ENCODE measurements at places on chromosomes 2 and 18.
A peak's percentile ranks its signal among the peaks of the same experiment; 100 is the strongest.

- no peak for DNase-seq
Measured at GRCh38 chr18:11946756-11947155, 34.6 kb upstream of the IMPA2 start.

GRCh38 chr2:121080013-121080772 lies 204.8 kb downstream of the TFCP2L1 start:
- DNase-seq: no peak

DNA sequence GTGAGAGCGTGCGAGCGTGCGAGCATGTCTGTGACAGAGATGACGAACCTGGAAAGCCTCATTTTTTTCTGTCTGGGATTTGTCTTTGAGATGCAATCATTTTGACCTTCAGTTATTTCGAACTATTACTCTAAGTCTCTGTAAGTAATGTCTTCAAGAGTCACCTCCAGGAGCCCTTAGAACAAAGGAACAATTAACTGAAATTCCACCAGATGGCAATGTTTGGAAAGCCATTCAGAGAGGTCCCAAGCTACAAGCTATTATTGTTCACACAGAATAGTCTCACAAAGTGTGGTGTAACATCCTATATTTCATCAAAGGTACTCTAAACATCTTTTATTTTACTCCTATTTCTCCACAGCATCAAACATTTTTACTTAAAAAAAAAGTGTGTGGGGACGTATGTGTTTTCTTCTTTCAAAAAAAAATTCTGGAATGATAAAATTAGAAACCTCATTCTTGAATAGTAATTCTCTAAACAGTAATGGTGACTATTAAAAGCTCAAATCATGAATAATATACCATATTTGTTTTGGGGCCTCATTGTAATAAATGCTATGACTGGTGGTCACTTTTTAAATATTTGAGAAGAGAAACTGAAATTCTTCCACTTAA lies 35.1 kb upstream of the MAPRE2 start:
- DNase-seq: no peak

DNA sequence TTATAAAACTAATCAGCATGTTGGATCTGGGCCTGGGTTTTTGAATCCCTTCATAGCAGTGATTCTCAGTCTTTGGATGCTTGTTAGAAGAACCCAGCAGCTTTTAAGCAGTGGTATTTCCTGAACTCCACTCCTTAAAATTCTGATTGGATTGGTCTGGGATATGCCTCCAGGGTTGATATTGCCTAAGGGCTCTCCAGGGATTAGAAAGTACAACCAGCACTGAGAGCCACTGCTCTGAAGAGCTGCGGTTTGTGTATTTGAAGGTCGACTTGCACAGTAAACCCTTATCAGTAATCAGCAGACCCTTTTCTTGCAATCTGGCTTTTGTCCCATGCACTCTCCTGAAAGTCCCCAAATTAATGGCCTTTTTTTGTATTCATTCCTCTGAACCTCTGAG lies 17.0 kb upstream of the RBMS1 start:
- DNase-seq: no peak

DNA sequence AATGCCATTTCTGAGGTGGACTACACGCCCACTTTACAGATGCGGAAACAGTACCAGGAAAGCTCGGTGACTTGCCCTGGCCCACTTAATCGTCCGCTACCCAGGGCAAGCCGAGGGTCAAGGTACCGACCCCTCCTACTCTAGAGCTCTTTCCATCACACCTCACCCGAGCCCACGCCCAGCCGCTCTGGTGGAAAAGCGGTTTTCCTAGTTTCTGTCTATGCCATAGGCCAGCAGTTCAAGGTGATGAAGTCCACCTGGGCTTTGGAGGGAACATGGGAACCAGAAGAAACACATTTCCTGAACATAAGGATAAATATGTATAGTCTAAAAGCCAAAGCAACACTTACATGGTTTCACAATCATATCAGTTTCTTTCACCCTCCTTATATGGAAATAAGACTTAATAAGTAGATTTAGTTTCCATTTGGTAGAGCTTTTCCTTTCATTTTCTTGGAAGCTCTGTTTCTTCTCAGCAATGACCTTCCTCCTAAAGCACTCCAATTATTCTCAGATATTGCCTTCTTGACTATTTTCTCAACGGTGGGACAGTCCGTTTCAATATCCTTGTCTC lies 567 bp downstream of the VWA3B start:
- no peak for DNase-seq

DNA sequence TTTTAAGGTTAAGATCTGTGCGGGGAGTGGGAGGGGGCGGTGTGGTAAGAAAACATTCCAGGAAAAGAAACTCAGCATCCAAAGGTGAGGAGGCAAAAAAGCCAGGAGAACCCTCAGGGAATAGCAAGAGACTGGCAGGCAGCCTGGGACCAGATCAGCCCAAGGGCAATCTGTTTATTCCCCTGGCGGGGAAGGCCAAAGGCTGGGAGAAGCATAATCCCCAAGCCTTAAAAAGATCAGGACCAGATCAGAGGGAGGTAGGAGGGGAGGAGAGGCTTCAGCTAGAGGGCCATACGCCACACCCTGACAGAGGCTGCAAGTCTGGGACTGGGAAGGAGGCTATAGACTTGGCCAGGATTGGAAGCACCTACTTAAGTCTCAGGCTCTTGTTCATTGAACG lies 163.0 kb upstream of the PXDN start:
- DNase-seq: no peak

GRCh38 chr2:190679813-190680591 lies 31.1 kb downstream of the NAB1 start:
- peak; percentile 36 for DNase-seq

DNA sequence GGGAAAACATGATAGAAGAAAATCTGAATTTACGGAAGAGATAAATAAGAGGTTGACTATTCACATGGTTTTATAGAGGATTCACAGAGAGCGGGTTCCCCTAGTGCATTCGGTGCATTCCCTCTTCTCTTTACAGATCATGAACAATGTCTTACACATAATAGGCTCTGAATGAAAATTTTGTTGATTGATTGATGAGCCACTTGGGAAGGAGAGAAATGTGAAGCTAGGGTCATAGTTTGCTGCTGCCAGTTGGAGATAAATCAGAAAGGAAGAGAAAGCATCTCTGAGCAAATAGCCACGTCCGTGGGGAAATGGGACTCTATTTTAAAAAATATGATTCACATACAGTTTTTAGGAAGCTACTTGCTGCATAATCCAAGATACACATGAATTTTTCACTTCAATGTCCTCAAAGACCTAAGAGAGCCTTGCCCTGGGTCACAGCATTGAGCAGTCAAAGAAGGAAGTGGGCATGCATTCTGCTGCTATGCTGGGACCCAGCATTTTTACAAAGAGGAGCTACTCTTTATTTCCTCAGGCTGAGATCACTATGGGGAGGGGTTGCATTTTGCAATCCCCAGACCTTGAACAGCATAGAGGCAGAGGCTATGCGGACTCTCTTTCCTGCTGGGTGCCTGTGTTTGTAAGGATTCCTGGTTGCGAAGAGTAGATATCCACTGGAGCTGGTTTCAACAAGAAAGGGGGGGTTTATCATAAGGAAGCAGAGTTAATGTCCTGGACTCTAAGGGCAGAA lies 395.3 kb downstream of the TSN start:
- DNase-seq: no peak

- DNase-seq: no peak
Measured at GRCh38 chr2:160878618-160879017, 281.6 kb upstream of the TANK start.

DNA sequence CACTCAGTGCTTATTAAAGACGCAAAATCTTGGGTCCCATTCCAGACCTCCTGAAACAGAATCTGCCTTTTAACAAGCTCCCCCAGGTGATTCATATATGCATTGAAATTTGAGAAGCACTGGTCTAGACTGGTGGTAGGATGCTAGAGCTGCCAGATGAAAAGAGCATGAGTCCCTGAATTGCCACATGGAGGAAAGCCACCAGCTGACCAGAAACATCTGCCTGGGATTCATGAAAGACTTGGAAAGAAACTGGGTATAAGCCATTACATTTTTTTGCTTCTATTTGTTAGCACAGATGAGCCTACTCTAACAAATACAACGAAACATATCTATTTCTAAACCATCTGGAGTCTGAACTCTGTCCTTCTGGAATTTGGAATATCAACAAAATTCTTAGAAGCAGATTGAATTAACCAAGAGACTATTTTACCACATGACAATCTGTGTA lies 228.9 kb downstream of the RBM43 start:
- no peak for DNase-seq

DNA sequence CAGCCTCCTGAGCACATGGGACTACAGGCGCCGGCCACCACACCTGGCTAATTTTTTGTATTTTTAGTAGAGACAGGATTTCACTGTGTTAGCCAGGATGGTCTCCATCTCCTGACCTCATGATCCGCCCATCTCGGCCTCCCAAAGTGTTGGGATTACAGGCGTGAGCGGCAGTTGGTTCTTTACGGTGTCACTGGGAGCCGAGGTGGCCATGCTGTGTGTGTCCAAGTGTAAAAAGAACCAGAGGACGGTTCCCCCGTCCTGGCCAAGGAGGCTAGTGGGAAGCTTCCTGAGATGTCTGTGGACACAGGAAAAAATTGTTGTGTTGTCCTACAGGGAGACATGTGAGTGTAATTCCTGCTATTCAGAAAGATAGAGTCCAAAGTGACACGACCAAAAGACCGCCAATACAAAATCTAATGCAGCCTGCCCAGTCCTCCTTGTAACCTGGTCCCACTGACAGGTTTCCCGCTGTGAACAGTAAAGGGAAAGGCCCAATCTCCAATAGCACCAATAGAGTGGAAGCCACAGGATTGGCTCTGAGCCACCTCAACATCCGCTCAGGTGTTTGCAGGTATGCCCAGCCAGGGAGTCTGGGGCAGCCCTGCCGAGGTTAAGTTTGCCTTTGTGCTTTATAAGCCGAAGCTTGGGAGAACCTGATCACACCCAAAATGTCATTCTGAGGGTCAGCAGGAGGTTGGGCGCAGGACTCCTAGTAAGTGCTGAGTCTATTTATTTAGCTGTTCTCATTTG lies 40.6 kb downstream of the NCK2 start:
- no peak for DNase-seq

- no peak for DNase-seq
Measured at GRCh38 chr2:45746888-45747287, 95.4 kb downstream of the PRKCE start.

- DNase-seq: no peak
Measured at GRCh38 chr2:99067871-99068625, 73.5 kb upstream of the C2orf15 start.

- DNase-seq: no peak
Measured at GRCh38 chr2:26873286-26873983, 25.5 kb downstream of the DPYSL5 start.

DNA sequence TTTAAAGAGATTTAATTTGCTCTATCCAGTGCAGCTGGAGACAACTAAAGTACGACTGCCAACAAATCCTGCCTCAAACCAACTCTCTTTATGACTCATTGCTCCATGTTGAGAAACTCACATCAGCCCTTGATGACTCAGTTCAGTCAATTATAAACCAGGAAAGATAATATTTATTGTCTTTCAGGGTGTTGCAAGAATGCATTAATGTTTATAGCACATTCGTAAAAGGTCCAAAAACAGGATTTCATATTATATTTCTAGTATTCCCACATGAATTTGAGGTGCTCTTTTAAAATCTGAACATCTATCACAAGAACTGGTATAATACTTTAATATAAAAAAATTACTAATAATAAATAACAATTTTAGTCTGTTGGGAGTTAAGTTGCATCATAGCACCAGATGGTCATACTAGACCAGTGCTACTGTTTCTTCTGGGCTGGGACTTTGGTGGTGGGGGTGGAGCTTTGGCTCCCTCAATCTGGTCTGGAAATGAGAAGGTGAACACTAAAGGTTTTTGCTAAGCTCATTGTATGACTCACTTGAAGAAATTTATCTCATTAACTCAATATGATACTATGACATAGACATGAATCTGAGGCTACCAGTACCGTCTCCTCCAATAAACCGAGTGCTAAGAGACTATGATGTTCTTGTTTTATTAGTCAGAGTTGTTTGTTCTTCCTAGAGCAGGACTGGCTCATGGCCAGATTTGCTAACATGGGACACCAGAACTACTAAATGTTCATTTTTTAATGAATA lies 26.6 kb upstream of the MAP3K20 start:
- DNase-seq: no peak

GRCh38 chr2:201918616-201919307 lies 112.4 kb downstream of the CDK15 start:
- DNase-seq: no peak

- DNase-seq: no peak
Measured at GRCh38 chr2:18991177-18992168, 366.9 kb downstream of the OSR1 start.

- DNase-seq: no peak
Measured at GRCh38 chr2:196242131-196242620, 70.8 kb upstream of the STK17B start.

- no peak for DNase-seq
Measured at GRCh38 chr2:233039212-233039845, 6.9 kb downstream of the NEU2 start.

DNA sequence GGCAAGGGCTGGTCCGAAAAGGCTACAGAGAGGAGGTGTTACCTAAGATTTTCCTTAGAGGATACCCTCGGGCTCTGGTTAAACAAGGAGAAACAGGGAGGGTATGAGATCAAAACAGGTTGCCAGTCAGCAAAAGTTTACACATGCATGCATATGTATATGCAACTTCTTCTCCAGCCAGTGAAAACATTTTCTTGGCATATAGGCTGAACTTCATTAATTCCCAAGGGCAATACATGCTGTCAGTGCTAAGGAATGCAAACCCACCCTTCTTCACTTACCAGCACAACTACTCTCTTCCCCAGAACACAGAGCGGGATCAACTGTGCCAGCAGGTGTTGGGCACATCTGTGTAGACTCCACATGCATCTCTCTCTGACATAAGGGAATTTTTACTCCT lies 176.0 kb downstream of the GFPT1 start:
- DNase-seq: no peak

- DNase-seq: no peak
Measured at GRCh38 chr18:69250305-69251151, 150.2 kb upstream of the DOK6 start.

GRCh38 chr2:229344151-229344551 lies 73.1 kb upstream of the PID1 start:
- no peak for DNase-seq

GRCh38 chr2:171142398-171142797 lies 18.3 kb downstream of the TLK1 start:
- DNase-seq: no peak

DNA sequence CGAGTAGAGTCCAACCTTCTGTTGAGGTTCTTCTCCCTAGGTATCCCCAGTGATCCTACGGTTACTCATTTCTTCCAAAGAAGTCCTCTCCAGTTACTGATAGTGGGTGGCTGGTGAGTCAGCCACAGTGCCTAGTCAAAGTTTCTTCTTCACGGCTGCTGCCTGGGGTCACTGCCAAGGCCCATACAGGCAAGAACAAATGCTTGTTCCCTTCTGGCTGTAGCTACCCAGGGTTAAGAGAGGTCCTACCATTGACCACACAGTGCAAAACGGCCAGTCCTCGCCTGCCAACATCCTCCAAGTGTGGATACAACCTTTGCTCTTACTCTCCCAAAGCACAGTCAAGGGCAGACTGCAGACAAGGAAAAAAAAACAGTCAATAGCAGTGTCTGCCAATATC lies 2.9 kb upstream of the PTPN4 start:
- DNase-seq: no peak

DNA sequence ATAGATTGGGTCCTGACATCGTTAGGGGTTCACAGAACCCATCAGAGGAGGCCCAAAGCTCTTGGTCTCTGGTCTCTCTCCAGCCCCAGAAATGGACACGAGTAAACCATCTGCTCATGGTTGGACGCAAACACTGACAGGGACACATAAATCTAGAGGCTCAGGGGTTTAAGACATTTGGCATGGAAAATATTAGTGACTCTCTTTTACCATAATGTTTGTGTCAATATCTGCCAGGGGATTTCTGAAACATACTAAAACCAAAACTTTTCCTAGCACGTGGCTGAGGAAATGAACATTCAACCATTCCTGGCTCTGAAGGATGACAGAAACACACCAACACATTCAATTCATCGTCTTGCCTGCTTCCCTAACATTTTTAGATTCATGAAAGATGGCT lies 226.2 kb downstream of the SP3 start:
- DNase-seq: no peak
